ENCODE measurements at places on chromosomes 4 and X.

- DNase-seq = no peak
Observed at GRCh38 chrX:9336456-9336855, 128.4 kb upstream of the TBL1X start.

GRCh38 chrX:109940411-109940810 lies 62.5 kb upstream of the TMEM164 start:
- DNase-seq = no peak

- no peak for DNase-seq
Observed at GRCh38 chr4:153266988-153267387, 62.7 kb downstream of the TRIM2 start.

GRCh38 chr4:79049840-79050540 lies 110.8 kb upstream of the PAQR3 start:
- DNase-seq = no peak

- DNase-seq = no peak
Observed at GRCh38 chr4:162011089-162011488, 152.7 kb downstream of the FSTL5 start.

DNA sequence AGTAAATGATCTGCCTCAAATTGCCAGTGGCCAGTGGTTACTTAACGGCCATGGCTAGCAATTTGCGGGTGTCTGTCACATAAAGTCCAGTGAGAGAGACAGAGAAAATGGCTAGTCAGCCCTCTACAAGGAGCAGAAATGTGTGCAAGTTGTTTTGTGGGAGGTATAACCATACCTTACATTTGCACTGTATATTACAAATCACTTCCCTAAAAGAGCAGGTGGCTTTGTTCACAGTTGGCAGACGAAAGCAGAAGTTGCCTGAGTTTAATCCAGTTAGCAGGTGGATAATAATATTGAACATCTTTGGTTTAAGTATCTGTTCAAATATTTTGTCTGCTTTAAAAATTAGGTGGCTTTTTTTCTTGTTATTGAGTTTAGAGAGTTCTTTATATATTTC lies 15.6 kb downstream of the SRPX start:
- DNase-seq = no peak

- no peak for DNase-seq
Observed at GRCh38 chr4:106615961-106616360, 247.4 kb upstream of the GIMD1 start.

DNA sequence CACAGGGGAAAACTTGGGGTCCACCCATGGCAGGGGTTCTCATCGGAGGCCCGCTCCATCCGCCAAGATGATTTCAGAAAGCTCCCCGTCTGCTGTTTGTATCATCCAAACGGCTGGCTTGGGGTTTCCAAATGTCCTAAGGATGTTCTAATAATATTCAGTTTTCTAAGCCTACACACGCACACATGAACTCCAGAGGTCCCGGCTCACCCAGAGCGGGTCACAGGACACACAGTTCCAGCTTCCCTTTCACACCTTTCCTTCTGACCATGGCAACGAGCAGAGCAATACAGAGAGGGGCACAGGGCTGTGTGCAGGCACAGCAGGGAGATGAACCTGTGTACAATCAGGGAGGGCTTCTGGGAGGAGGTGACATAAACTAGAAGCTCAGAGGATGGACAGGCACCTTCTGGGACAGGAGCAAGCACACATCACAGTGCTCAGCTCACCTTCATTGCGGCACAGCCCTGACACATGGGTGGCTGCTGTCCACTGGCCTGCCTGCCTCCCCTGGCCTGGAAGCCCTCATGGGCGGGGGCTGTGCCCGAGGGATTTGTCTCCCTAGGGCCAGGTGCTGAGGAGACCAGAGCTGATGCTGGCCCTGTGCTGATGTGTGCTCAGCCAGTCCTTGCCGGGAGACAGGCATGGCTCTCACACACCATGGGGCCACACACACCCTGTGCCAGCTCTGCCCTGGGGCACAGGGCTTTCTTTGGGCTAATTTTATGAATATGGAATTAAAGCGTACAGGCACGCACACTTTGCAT lies 44.8 kb downstream of the ABLIM2 start:
- no peak for DNase-seq

DNA sequence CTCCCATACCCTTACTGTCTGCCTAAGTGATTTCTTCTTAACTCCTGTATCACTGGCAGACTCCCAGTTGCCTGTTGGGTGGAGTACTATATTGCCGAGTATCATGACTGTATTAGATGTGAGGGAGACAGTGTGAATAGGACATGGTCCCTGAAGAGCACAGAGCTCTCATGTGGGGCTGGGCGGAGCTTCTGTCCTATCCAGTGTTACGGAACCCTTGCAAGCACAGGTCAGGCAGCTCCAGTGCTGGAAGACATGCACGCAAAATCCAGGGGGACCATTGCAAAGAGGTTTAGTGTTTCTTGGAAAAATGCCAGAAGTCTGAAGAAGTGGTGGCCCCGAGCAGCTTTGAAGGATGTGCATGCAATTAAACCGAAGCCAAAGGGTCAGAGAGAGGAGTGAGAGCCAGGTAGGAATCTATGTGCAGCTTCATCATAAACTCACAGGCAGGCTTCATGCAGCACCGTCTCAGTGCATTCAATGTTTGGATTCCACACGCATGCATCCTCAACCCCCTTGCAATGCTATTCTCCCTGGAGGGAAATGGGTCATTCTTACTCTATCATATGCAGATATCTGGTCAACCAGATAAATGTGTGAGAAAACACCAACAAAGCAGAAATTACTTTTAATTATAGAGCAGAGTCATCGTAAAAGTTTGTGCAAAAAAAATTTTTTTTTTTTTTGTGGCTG lies 49.7 kb upstream of the DHRSX start:
- DNase-seq = no peak

GRCh38 chr4:7192252-7193029 lies at the start of gene SORCS2:
TSS of gene SORCS2 (plus strand) at chr4:7192538.
- peak; percentile 90 for DNase-seq

GRCh38 chrX:13778916-13779315 lies 38.0 kb downstream of the GPM6B start:
- DNase-seq = no peak

DNA sequence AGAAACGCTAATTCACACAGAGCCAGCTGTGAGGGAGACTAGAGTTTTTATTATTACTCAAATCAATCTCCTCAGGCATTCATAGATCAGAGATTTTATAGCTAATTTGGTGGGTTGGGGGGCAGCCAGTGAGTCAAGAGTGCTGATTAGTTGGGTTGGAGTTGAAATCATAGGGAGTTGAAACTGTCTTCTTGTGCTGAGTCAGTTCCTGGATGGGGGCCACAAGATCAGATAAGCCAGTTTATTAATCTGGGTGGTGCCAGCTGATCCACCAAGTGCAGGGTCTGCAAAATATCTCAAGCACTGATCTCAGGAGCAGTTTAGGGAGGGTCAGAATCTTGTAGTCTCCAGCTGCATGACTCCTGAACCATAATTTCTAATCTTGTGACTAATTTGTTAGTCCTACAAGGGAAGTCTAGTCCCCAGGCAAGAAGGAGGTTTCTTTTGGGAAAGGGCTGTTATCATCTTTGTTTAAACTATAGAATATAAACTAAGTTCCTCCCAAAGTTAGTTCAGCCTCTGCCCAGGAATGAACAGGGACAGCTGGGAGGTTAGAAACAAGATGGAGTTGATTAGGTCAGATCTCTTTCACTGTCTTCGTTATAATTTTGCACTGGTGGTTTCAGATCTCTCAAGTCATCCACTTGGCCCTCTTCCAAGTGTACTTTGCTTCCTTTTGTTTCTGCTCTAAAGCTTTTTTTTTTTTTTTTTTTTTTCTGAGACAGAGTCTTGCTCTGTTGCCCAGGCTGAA lies 5.4 kb upstream of the NAA11 start:
- no peak for DNase-seq

DNA sequence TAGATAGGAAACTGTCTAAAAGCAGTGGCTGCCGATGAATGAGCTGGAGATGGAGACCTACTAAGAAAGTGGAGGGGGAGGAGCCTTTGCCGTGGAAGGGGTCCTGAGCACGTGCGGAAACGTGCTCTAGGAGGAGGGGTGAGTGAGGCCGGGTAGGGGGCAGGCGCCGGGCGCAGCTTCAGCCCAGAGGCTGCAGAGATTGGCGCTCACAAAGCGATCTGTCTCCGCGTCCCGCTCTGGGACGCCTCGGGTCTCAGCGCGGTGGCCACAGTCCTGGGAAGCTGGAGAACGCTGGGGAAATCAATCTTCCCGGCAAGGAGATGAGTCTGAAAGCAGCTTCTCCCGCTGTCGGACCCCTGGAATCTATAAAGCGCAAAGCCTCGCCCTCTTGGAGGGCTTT lies 444 bp upstream of the ARHGAP6 start:
- no peak for DNase-seq

DNA sequence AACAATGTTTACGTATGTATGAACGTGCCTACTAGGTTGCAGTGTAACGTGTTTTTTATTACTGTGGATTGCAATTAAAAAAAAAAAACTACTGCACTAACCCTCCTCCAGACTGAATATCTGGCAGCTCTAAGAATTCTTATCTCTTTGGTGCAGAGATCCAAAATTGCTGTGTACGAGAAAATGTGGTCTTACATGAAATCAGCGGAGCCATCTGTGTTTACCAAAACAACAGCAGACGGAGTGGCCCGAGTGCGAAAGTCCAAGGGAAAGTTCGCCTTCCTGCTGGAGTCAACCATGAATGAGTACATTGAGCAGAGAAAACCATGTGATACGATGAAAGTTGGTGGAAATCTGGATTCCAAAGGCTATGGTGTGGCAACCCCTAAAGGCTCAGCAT lies 268.1 kb downstream of the THOC2 start:
- DNase-seq = no peak

GRCh38 chr4:3660086-3660927 lies 105.9 kb upstream of the ADRA2C start:
- DNase-seq = no peak

DNA sequence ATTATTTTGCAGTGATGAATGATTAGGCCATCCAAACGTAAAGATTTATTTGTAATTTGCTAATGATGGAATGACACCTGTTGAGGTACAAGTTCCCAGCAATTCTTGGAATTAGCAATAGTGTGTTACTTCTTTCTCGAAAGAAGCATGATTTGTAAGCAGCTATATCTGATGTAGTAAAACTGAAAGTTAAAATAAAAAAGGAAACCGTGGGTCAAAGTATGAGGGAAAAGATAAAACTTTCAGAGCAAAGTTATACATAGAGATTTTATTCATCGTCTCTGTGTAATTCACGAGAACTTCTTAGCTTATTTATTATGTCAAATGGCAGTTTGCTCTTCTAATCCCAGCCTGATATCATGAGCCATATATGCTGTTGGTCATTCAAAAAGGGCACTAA lies 59.0 kb downstream of the NFKB1 start:
- no peak for DNase-seq

DNA sequence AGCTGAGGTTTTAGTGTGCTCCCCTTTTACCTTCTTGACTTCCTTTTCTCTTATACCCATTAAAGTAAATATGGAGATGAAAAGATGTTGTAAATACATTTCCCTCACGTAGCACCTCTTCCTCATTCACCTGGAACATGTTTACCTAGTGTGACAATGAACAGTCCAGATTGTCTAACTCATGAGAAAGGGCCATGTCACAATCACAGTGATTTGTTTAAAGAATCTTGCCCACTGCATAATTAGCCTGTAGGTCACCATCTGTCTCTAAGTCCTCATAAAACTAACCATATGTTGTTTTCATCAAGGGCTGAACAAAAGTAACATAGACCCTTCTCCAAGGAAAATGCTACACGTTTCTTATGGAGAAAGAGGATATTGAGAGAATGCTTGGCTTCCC lies 85.7 kb downstream of the TSPAN5 start:
- no peak for DNase-seq

DNA sequence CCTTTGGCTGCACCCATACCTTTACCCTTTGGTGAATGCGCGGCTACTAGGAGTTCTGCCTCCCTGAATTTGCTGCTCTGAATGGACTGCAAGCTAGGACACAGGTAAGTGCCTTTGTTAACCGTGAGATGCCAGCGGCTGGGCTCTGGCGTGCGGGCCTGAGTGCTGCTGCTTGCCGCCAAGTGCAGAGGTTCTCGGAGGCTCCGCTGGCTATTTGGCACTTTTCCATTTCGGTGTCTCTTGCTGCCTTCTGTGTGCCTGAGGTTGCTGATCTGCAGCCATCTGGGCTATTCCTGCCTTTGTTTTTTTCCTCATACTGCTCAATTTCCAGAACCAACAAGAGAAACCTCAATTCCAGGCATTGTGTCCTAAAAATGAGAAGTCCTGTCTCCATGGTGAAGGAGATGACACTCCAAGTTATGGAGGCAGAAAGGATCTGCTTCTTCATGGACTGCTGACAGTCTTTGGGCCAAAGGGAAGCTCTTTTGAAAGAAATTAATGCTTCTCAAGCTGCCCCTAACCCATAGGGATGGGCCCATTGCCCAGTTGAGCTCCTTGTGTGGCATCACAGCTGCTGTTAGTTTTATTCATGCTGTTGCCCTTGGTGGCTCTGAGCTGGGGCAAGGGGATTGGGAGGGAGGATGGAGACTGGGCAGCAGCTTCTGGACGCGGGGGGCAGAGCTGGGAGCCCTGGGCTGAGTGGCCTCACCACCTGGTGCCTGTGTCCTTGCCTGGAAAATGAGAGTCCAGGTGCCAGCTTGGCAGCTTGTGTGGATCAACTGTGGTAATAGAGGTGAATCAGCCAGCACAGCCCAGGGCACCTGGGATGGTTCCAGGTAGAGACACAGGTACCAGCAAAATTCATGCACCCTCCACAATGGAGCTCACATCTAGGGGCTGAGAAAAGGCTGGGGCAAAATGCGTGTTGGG lies 3.8 kb upstream of the TBC1D14 start:
- no peak for DNase-seq

DNA sequence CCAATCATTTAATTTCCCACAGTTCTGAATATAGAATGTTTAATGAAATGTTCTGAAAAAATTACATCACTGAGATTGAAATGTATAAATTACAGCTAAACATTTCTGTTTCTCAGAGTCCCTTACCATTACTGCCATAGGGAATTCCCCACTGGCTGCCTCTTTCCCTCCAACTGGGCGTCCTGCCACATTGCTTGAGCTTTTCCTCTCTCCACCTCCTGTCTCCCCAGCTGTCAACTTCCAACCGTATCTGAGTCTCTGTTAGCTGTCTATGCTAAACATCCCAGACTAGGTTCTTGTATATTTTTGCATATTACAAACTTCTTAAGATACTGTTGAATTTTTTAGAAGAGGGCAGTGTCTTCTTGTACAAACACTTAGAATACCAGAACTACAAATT lies 407.3 kb upstream of the SLIT2 start:
- DNase-seq = no peak

- no peak for DNase-seq
Observed at GRCh38 chr4:26179316-26179760, 141.5 kb upstream of the RBPJ start.

- DNase-seq = no peak
Observed at GRCh38 chr4:1033840-1034551, 22.6 kb downstream of the FGFRL1 start.

DNA sequence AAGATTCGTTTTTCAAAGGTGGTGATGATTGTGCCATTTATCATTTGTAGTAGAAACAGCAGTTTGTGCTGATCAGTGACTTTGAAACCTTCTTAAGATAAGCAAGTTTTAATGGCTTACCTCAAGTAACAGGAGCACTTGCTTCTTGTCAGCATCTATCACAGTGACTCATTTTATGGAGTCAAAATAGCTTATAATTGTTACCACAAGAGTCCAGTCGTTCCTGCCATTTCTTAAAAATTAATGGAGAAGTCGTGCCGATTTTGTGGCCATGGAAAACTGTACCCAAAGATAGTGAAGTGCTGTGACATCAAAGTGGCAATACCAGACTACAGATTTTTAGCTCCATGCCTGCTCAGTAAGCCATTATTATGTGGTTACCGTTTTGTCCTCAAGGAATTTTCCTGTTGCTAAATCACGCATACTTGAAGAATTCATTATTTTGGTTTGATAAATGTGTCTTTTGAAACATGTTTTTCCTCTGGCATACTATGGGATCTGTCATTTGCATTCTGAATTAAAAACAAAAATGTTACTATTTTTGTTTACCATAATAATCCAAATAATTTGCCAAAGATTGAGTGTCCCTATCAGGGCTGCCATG lies 129.9 kb downstream of the CBR4 start:
- no peak for DNase-seq
